HEK293T (cell line): ENCODE measurements at places on chromosomes 6 and 20.

DNA sequence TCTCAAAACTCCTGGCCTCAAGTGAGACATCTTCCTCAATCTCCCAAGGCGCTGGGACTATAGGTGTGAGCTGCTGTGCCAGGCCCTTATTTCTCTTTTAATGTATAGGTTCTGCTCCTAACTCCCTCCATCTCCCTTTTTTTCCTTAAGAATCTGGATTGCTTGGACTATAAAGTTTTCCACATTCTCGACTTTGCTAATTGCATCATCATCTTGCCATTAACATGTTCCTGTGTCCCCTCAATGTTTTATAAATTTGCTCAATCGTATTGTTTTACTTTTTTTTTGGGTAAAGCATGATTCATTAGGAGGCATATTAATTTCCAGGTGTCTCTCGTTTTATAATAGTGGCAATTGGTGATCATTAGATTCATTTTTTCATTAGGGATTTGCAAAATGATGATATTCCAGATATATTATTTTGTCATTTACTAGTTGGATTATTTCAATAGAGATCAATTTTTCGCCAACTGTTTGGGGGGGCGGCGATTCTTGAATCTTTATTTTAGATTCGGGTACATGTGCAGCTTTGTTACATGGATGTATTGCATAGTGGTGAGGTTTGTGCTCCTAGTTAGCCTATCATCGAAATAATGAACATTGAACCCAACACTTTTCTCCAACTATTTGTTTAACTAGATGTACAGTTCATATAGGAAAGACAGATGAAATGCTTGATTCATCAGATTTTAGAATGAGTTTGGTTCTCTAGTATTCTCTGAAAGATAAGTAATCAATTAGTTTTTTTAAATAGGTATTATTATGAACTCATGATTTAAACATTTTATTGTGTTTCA lies 68.7 kb downstream of the CBFA2T2 start:
- DNase-seq: no peak

DNA sequence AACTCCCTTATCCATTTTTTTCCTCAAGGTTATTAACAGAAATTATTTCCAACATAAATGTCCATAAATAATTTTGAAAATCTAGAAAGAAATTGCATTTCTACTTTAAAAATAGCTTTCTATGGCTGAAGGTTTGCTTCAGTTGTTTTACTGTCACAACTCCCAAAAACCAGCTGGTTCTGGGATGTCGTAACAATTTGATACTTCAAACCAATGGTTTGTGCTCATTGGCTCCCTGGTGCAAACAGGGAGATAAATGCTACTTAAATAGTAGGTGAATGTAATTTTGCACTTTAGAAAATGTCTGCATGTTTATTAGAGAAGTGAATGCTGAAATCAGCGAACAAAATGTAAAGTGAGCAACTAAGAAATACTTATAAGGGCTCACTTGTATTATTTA lies 31.1 kb downstream of the LAMA2 start:
- DNase-seq: no peak

- no peak for DNase-seq
Observed at GRCh38 chr6:20688710-20689500, 154.6 kb downstream of the CDKAL1 start.

DNA sequence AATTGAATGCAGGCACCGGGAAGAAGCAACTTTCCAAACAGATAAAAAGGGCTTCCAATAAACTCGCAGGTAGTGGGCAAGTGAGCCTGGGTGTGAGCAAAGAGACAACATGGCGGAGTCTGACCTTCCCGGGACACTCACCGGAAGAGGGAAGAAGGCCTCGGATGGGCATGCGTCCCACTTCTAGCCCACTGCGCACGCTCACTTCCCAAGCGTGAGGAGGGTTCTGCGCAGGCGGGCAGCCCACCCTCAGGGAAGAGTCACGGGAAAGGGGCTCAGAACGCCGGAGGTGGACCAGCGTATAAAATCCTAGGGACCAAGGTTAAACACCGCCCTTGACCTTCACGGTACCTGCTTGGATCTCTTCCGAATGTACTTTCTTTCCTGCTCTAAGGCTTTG lies 95.5 kb upstream of the AFDN start:
- no peak for DNase-seq

DNA sequence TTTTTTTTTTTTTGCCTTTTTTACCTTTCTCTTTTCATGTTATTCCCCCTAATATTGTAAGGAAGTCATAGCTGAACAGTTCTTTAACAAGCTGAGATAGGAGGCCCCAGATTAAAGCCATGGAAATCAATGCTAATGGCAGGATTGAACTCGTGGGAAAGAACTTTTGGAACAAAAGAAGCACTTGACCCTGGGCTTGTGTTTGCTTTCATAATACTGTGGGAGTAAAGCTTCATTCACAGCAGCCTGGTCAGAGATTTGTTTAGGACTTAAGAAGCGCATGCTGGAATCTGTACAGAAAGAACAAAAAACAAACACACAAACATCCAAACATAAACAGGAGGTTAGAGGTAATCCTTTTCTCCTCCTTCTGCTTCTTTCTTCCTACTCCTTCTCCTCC lies 5.1 kb downstream of the HEY2 start:
- DNase-seq: no peak

GRCh38 chr6:100517106-100517505 lies 52.4 kb upstream of the SIM1 start:
- DNase-seq: no peak

DNA sequence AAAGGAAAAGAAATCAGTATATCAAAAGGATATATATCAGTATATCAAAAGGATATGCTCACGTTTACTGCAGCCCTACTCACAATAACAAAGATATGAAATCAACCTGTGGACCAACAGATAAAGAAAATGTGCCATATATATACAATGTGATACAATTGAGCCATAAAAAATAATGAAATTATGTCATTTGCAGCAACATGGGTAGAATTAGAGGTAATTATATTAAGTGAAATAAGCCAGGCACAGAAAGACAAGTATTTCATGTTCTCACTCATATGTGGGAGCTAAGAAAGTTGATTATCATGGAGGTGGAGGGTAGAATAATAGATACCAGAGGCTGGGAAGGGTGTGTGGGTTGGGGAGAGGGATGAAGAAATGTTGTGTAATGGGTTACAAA lies 102.9 kb upstream of the MARCKS start:
- DNase-seq: no peak

DNA sequence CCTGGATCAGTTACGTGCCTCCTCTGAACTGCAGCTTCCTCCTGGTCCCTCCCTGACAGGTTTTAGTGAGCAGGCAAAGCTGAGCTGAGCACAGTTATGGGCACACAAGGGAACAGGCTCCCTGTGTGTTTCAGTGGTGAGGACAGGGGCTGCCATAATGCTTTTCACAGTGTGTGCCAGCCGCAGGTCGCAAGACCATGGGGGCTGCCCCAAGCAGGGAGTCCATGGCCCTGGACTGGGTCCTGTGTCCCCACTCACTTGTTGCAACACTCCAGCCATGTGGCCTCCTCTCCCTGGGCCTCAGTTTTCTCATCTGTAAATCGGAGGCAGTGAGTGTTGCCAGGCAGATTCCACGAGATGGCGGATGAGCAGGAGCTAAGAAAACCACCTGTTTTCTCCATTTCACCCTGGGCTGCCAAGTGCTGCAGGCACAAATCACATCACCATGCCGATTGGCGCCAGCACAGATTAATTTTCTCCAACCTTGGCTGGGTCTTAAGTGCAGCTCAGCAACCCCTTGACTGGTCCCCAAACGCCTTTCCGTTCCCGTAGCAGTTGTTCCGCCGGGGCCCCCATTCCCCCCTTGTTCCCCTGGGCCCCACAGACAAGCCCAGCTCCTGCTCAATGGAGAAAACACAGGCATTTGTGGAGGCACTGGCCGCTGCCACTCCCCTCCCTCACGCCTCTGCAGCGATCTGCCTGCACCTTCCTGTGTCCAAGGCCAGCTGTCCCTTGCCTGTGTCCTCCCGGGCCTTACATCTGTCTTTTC lies 57.1 kb upstream of the NNAT start:
- DNase-seq: no peak

GRCh38 chr20:52552181-52552872 lies 360.7 kb upstream of the ZFP64 start:
- no peak for DNase-seq

GRCh38 chr20:37630166-37630565 lies 63.7 kb upstream of the CTNNBL1 start:
- DNase-seq: no peak

GRCh38 chr6:114355300-114355699 lies 12.5 kb upstream of the HS3ST5 start:
- no peak for DNase-seq
